RWPE2 (cell line): ENCODE measurements at places on chromosomes 4 and X.

DNA sequence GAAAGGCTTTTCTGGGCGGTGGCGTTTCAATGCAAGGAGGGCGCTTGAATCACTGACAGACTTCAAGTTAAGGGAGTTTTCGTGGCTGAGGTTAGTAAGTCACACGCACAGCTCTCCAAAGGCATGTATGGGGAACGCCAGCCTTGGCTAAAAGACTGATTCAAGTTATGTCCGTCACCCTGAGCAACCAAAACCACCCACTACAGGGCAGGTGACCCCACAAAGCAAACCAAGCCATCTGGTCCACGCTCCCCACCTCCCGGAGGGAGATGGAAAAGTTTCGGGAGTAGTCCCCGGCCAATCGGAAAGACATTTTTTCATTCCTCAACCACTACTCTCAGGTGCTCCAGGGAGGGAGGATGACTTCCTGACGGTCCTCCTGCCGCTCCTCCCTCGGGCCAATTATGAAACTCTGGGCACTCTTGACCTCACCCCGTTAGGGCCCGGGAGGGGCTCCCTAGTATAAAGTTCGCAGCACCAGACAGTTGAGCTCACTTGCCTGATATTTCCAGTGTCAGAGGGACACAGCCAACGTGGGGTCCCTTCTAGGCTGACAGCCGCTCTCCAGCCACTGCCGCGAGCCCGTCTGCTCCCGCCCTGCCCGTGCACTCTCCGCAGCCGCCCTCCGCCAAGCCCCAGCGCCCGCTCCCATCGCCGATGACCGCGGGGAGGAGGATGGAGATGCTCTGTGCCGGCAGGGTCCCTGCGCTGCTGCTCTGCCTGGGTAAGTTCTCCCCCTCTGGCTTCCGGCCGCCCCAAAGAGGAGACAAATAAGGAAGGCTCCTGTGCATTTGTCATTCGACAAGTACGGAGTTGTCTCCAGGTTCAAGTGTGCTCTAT lies at the start of gene EREG:
EREG (plus strand) TSS at position 494 of the 840 bp plus-strand sequence; CDS start at position 658, 164 bp downstream.
- DNase-seq, result peak; percentile 77

DNA sequence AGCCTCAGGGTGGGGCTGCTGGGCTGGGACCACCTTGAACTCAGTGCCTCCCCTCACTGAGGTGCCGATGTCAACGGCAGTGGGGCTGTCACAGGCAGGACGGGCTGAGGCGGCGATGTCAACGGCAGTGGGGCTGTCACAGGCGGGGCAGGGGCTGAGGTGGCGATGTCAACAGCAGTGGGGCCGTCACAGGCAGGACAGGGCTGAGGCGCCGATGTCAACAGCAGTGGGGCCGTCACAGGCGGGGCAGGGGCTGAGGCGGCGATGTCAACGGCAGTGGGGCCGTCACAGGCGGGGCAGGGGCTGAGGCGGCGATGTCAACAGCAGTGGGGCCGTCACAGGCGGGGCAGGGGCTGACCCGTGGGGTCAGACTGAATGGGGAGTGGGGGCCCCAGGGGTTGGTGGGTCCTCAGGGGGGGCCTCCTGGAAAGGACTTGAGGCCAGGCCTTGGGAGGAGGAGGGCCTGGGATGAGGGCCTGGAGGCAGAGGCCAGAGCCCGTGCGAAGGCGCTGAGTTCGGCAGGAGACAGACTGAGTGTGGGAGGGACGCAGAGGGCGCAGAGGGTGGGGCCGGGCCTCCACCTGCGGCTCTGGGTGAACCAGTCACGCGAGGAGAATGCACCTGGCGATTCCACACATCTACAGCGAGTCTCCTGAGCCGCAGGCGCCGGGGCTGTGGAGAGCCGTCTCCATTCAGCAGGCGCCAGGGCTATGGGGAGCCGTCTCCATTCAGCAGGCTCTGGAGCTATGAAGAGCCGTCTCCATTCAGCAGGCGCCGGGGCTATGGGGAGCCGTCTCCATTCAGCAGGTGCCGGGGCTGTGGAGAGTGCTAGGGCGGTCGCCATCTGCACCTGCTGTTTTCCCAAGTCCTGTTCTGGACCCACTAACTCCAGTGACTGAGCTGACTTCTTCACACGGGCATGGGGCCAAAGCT lies 22.9 kb downstream of the ATP5ME start:
- peak; percentile 57 for DNase-seq

DNA sequence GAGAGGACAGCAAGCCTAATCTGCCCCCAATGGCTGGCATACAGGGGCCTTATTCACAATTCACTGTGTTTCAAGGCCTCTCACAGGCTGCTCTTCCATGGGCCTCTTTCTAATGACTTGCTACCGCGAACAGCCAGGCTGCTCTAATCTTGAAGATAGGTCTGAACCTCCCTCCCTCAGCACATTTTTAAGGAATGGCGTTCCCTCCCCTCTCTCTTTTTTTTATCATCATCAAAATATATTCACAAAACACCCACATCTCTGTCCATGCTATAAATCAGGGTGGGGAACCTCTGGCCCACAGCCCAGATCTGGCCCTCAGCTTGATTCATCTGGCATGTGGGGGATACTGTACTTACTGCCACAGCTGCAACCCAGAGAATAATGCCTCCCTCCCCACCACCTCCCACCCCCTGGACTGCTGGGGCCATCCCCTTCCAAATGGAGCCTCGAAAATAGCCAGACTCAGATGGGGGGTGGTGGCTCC lies 76.2 kb upstream of the PLAC1 start:
- no peak for DNase-seq

DNA sequence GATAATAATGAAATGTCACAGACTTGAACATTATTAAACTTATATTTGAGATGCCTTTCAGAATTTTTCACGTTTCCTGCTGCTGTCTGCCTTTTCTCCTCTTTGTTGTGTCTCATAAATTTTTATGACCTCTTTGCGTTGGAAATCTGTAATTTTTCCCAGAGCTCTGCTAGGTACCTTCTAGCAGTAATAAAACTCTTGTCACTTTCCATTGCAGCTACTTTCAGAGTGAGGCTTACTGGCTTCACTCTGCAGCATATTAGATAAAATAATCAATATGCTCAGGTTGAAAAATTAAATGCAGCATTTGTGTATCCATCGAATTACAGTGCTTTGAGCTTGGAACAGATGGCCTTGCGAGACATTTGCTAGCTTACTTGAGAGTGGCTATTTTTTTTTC lies 689.0 kb downstream of the GRID2 start:
- DNase-seq, result no peak
